ENCODE measurements at places on chromosomes 6 and 20.

GRCh38 chr20:50438986-50439407 lies 71.2 kb upstream of the PTPN1 start:
- DNase-seq, result no peak

- DNase-seq, result no peak
Observed at GRCh38 chr6:41523915-41524633, 22.1 kb upstream of the FOXP4 start.

DNA sequence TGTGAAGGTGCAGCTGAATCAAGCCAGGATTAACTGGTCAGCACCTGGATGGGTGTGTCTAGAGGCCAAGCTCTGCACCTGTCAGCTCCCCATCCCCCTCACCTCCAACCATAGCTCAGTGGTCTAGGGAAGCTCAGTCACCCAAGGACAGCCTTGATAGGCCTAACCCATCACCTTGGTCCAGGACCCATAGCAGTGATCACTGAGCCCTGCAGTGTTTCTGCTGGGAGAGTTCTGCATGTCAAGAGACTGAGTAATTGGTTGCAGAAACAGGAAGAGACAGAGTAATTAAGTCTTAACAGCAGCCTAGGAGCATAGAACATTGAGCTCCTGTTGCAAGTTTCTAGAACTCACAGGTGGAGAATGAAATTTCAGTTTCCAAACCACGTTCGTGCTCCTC lies 18.7 kb upstream of the RALGAPB start:
- DNase-seq, result no peak

GRCh38 chr6:14912226-14912625 lies 333.6 kb upstream of the JARID2 start:
- no peak for DNase-seq

GRCh38 chr6:20584100-20584731 lies 50.0 kb downstream of the CDKAL1 start:
- DNase-seq, result no peak

DNA sequence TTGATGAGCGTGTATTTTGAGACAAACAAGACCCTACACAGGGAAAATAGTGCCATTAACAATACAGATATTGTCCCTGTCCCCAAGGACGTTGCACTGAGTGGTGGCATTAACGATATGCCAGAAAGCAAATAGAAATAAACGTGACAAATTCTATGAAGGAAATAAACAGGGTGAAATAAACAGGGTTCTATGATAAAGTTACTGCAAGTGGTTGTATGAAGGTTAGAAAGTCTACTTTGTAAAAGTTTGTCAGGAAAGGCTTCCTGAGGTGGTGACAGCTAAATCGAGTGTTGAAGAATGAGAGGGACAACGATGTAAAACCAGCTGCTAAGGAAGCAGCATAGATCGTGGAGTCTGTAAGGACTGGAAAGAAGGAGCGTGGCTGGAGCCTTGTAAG lies 380.2 kb downstream of the LAMA2 start:
- DNase-seq, result no peak

- DNase-seq, result no peak
Observed at GRCh38 chr6:7568021-7568420, 22.0 kb upstream of the SNRNP48 start.

- DNase-seq, result no peak
Observed at GRCh38 chr6:154487367-154488247, 22.9 kb downstream of the CNKSR3 start.

- DNase-seq, result no peak
Observed at GRCh38 chr20:665276-665675, 10.3 kb downstream of the SCRT2 start.

DNA sequence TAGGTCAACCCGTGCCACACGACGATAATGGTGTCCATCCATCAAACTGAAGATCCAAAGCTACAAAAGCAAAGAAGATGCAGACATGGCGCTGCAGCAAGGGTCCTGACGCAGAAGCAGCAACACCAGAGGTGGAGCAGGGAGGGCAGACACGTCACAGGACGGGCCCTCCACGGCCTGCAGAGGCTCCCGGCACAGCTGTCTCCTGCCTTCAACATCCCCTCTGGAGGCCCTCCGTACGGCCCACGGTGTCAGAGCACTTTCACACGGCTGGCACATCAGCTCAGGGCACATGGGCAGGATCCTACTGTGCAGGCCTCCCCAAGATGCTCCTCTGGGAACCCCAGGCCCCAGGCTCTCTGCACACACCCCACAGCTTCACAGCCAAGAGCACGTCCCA lies 37.6 kb downstream of the WDR27 start:
- no peak for DNase-seq

GRCh38 chr6:125262016-125263013 lies 39.5 kb downstream of the HDDC2 start:
- DNase-seq, result no peak

DNA sequence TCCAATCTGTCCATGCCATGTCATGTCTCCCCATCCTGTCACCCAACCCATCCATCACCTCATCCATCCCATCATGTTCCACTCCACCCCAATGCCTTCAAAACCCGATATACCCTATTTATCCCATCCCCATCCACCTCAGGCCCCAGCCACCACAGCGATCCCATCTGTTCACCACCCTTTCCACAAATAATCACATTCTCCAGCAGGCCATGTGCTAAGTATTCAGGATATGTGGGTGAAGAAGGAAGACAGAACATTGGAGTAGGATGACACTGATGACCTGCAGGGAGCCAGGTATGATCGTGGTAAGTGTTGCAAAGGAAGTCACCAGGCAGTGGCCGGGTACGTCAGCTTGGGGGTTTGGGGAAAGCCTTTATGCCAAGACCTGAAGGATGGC lies 48.8 kb downstream of the NPEPL1 start:
- no peak for DNase-seq

DNA sequence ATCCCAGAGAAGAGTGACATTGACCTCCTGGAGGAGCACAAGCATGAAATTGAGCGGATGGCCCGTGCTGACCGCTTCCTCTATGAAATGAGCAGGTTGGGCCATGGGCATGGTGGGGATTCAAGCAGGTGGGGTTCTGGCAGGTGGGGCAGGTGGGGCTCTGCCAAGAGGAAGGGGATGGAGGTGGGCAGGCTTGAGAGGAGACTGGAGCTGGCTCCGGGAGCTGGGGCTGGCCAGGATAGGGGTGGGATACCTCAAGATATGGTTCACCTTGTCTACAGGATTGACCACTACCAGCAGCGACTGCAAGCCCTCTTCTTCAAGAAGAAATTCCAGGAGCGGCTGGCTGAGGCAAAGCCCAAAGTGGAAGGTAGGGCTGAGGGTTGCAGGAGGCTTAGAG lies 42.9 kb downstream of the MOCS1 start:
- no peak for DNase-seq

DNA sequence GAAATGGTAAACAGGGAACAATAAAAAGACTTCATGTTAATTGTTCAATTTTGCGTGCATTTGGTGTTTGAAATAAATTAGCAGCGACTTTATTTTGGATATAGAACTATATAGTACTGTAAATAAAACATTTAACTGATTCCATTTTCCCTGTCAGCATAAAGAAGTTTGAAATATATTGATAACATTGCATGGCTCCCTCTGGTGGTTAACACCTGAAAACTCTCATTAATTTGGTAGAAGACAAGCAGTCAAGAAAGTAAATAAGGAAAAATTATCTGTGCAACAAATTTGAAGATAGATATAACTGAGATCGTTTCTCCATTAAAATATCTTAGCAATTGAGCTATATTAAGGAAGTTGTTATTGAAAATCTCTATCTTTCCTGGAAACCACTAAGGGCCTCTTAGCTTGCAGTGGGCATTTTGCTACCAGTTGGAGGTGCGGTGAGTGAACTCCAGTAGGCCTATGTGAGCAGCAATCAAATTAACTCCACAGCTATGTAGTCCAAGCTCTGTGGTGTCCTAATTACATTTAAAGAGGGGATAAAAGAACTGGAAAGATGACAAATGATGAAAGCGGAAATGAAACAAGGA lies 435.7 kb upstream of the FKBP1C start:
- DNase-seq, result no peak

GRCh38 chr6:107977283-107977682 lies 19.3 kb upstream of the SEC63 start:
- no peak for DNase-seq

DNA sequence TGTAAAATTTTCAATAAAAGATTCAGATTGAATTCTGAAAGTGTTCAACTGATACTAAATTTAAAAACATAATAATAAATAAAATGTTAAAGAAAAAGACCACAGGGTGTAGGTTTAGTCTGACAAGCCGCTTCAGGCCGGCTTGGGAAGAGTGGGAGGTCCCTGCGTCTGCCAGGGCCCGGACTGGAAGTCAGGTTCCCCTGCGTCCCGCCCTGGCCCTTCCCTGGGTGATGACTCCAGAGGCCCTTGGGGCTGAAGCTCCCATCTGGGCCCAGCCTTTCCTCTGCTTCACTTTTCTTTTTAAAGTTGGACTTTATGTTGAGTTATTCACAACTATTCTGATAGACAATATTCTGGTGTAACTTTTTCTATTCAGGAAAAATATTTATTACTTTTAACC lies 93.3 kb downstream of the SMOC2 start:
- no peak for DNase-seq

DNA sequence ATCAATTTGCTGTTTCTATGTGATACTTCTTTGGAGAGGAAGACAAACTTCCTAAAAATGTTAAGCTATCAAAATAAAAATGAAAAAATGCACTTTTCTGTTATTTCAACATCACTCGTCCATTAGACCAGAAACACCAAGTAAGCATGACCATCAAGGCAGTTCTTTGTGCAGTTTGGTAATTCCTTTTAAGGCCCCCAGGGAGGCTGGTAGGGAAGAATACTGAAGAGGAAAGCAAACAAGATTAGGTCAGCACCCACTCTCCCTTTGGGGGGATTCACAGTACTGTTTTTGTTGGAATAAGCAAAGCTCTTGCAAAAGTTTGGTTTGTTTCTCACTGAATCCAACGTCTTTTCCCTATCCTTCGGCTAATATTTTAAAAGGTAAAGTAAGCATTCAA lies 206.8 kb upstream of the SLC35B3 start:
- no peak for DNase-seq

GRCh38 chr20:52497731-52498130 lies 306.2 kb upstream of the ZFP64 start:
- no peak for DNase-seq

- DNase-seq, result no peak
Observed at GRCh38 chr20:42130810-42131596, 512.8 kb upstream of the CHD6 start.

DNA sequence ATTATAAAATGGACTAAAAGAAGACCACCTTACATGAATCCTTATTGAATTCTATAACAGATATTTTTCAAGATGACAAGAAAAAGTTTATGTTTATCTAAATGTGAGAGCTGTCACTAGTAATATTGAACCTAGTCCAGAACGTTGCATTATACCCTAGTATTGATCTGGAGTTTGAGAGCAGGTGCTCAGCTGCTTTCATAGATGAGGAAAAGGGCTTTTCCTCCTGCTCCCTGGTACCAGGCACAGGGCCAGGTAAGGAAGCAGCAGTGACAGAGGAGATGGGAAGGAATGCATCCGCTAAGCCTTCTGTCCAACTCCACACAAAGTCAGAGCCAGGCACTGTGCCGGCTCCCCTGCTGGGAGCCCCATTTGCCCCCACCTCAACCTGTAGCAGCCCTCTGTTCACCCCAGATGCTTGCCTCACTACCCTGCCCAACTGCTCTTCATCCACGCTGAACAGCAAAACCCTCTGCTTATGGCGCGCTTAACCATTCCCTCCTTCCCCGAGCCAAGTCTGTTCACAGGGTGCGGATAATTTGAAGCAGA lies 393.1 kb downstream of the FRK start:
- no peak for DNase-seq

DNA sequence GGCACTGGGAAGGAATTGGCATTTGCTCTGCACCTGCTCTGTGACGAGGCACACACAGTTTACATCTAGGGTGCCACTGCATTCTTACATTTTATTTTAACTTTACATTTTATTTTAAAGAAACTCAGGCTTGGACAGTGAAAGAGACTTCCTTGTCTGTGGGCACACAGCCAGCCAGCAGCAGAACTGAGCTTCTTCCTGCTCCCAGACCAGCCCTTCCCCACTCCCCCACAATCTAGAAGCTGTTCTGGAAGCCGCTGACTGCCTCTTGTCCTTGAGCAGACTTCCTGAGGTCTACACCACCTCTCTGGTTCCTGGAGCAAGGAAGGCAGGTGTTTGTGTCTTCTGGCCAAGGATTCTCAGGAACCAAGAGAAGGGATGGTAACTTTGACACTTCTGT lies 27.9 kb upstream of the CD93 start:
- DNase-seq, result no peak

GRCh38 chr6:133306931-133307330 lies 65.8 kb downstream of the EYA4 start:
- DNase-seq, result no peak

DNA sequence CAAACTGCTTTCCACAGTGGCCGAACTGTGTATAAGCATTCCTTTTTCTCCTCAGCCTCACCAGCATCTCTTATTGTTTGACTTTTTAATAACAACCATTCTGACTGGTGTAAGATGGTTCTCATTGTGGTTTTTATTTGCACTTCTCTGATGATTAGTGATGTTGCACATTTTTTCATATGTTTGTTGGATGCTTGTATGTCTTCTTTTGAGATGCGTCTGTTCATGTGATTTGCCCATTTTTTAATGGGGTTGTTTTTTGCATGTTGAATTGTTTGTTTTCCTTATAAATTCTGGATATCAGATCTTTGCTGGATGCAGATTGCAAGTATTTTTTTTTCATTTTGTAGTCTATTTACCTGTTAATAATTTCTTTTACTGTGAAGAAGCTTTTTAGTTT lies 11.2 kb upstream of the ZSCAN12 start:
- no peak for DNase-seq

GRCh38 chr20:47273591-47274235 lies 82.8 kb downstream of the ZMYND8 start:
- no peak for DNase-seq

GRCh38 chr6:28789553-28790083 lies 134.2 kb downstream of the TRIM27 start:
- no peak for DNase-seq

- DNase-seq, result no peak
Observed at GRCh38 chr6:156416391-156416790, 360.8 kb upstream of the ARID1B start.

DNA sequence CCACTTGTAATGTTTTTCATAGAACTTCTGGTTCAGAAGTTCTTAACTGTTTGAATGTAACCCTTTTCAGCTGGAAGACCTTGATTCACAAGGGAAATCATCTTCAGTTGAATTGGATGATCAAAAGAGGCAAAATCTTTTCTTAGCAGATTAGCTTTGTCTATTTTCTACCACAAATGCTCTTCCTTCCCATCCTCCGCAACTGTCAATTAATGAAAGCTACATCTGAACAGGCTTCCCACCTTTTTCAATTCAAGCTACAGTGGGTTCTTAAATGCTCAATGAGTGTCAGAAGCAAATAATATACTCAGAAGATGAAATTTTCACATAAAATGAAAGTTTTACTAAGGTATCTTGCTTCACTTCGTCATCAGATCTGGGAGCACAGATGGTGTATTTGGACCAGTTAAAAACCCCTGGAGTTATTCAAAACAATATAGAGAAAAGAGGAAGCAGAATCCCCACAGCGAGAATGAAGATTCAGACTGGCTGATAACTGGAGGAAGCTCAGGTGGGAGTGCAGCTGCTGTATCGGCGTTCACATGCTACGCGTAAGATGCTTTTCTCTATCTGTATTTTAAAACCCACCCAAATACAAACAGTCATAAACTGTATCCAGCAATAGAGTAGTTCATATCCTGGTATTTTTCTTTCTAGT lies 19.4 kb downstream of the QRSL1 start:
- DNase-seq, result no peak

- DNase-seq, result no peak
Observed at GRCh38 chr6:75588948-75589347, 12.7 kb upstream of the SENP6 start.
